Naive B cell (primary cell): ENCODE measurements at places on chromosomes 6 and 20.

DNA sequence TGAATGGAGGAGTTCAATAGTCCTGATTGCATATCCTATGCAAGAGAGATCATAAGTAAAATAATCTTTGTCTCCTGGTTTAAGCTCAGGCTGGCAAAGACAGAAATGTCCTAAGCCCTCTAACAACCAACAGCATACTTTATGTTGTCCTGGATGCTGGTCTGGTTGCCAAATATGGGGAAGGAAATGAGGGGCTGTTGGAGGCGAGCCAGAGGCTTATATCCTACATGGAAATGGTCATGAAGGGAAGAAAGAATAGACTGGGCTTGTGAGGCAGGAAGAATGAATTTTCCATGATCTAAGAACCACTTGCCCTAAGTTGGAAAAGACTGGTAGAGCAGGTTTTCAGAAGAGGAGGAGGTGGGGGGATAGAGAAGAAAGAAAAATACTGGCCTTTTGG lies 237.1 kb downstream of the SMOC2 start:
- DNase-seq = no peak

- DNase-seq = no peak
Observed at GRCh38 chr6:144681334-144681733, 396.2 kb downstream of the UTRN start.

GRCh38 chr6:36319436-36319762 lies 17.3 kb downstream of the BNIP5 start:
- DNase-seq = no peak

- no peak for DNase-seq
Observed at GRCh38 chr6:99434702-99435530, 9.8 kb upstream of the PNISR start.

- no peak for DNase-seq
Observed at GRCh38 chr6:151118461-151119123, 121.2 kb upstream of the AKAP12 start.

GRCh38 chr6:41706876-41707564 lies 28.4 kb downstream of the TFEB start:
- no peak for DNase-seq

- no peak for DNase-seq
Observed at GRCh38 chr6:38498805-38499445, 140.8 kb downstream of the BTBD9 start.

- no peak for DNase-seq
Observed at GRCh38 chr20:11231742-11232648, 558.2 kb upstream of the JAG1 start.

GRCh38 chr20:25276533-25277050 lies 28.7 kb downstream of the PYGB start:
- DNase-seq = no peak

- DNase-seq = no peak
Observed at GRCh38 chr6:145139895-145140294, 595.4 kb downstream of the EPM2A start.

- no peak for DNase-seq
Observed at GRCh38 chr6:14082771-14083170, 34.8 kb upstream of the CD83 start.

DNA sequence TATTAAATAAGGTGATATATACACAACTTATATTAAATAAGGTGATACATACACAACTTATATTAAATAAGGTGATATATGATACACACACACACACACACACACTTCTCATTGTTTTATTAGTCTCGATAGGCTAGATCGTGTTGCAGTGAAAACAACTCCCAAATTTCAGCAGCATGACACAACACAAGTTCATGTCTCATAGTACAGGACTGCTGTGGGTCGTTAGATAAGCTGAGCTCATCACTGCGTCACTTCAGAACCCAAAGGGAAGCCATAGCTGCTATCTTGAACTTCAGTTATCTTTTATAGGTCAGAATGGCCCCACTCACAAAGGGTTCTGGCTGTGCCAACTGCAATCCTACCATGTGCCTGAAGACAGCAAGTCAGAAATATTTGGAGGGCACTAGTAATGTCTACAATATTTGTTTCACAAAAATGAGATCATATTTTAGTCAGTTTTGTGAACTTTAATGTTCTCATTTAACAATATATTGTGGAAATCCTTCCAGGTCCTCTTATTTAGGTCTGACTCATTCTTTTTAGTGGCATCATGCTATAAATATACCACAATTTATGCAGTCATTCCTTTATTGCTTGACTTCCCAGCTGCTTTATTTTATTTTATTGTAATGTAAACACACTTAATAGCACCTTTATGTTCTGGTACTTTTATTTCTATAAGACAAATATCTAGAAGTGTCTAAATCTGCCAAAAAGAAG lies 290.2 kb downstream of the PHACTR1 start:
- DNase-seq = no peak

- no peak for DNase-seq
Observed at GRCh38 chr6:137320271-137320670, 101.1 kb upstream of the IFNGR1 start.

DNA sequence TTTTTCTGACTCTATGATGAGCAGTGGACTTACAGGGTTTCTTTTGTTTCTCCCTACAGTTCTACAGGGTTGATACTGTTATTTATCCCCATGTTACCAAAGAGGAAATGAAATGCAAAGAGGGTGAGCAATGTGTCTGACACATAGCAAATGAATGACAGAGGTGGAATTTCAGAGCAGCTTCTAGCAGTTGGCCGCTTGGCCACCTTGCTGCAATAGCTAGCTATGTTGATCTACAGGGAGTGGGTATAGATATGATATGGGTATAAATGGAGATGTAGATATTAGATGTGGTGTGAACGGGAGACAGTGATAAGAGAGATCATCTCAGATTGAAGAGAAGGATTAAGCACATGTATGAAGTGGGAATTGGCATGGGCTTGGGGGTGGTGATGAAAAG lies 10.9 kb upstream of the SLC22A3 start:
- no peak for DNase-seq

DNA sequence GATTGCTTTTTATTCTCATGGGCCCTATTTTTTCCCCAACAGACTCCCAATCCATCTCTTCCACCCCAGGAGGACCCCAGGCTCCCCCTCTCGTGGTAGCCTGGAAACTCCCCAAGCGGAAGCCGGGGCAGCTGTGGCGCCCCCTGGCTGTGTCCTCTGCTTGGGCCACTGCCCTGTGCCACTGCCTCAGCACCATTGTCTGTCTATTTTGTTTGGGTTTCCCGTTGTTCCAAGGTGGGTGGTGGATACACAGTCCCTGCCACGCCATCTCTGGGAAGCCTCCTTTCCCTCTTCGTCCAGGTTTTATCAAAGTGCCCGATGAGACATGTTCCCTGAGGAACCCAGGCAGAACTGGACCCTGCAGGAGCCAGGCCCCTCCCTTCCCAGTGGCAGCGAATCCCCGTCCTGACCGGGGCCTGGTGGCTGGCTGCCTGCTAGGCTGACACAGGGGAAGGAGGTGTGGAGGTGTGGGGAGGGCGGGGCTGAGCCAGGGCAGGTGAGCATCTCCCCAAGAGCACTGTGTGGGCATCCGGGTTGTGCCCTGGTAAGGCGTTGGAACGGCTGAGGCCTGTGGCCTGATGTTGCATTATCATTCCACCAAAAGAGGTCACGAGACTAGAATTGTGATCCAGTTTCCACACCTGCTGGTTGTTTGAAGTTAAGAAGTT lies 228.2 kb downstream of the CDH4 start:
- no peak for DNase-seq

DNA sequence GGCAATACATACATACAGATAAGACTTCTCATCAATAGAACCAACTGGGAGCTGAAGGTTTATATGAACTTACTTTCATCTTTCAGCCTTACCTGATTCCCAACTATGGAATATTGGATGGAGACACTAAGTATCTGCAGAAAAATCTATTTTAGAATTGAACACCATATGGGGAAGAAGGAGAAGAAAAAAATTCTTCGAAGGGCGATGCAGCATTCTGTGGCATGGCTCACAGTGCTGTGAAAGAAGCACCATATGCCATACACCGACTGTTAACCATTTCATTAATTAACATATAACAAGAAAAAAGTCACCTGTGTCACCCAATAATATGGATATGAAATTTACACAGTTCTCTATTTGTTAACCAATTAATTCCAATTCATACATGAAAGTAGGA lies 1374.4 kb upstream of the MAP3K7 start:
- no peak for DNase-seq

GRCh38 chr6:12371641-12372146 lies 81.5 kb downstream of the EDN1 start:
- no peak for DNase-seq

DNA sequence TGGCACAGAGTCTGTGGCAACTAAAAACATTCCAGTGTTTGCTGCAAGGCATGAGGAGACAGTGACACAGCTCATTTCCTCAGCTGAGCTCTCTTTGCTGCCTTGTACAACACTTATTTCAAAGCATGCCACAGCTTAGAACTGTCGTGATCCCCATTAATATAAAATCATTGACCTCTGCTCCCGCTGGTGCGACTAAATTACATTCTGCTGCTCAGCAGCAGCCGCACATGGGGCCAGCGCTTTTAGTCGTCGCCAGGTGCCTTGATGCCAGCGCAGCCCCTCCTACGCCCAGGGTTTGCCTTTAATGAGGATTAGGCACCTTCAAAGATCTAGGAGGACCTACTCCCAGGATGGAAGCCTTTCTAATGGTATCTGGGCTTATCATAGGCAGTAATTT lies 717.9 kb upstream of the POU3F2 start:
- DNase-seq = no peak

- no peak for DNase-seq
Observed at GRCh38 chr20:20608041-20608440, 104.4 kb downstream of the RALGAPA2 start.

GRCh38 chr6:167407239-167408064 lies 82.6 kb downstream of the TTLL2 start:
- DNase-seq = no peak
